Uterus (tissue), 4 donors: ENCODE measurements at places on chromosomes 6 and 20. TPM values are rescaled to one million over a fixed set of nuclear protein-coding genes. Genes with fewer than 3 reads are reported as not detected.
A peak's percentile ranks its signal among the peaks of the same experiment; 100 is the strongest.

Gene NKX2-2
- total RNA-seq = not detected

Gene FANCE
- total RNA-seq = 11.6 TPM

DNA sequence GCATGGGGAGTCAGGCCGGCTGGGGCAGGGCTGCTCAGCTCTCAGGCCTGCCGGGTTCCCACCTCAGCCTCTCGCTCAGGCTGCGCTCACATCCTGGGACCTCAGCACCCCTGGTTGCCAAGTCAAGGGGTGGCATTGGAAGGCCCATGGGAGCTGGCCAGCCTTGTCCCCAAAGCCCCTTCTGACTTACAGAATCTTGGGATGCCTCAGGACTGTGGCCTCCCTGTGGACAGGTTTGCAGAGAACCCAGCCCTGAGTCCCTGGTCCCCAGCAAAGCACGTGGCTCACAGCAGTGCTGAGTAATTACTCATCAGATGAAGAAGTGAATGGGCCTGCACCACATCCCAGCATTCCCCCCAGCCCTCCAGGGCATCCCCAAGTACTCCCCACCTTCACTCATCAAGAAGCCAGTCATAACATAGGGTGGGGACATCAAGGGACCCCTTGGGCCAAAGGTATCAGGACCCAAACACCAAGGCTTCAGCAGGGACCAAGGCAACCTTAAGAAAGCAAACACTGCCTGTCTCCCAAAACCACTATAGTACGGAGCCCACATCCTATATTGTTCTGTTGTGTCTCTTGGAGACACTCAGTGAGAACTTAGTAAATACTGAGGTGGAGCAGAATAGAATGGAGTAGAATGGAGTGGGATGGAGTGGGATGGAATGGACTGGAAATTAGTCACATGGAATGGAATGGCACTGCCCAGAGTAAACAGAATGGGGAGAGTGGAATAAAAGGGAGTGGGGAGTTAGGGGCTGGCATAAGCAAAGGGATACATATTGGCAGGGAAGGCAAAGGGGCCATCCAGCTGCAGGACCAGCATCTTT, 3.6 kb downstream of the PGC start:
- no peak overlapping the region for H3K27ac ChIP-seq
- H3K4me3 ChIP-seq = no peak overlapping the region
- no peaks in the 10 kb centered on the region for H3K27me3 ChIP-seq
- no peaks in the 10 kb centered on the region for H3K36me3 ChIP-seq

DNA sequence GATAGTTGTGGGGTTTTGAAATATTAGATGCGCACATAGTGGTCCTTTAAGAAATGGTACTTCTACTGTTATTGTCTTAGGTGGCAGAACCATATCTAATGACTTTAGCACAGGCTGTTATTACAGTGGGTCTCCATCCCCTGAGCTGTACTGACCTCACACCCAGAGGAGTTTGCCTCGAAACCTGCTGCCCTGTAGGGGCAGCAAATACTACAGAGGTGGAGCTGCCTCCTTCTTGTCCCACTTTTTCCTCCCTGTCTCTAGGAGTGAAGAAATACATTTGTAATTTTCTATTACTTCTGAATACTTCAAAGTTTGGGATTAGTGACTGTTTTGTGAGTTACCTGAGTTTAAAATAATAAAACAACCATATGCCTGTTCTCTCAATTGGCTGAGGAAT, 8.2 kb downstream of the TRIM31 start:
- H3K4me1 ChIP-seq = no peaks in the 10 kb centered on the region
- no peak for DNase-seq
- peaks cover 10% of the 10 kb centered on the region for H3K27me3 ChIP-seq

GRCh38 chr20:37202267-37202943, 23.1 kb upstream of the MROH8 start:
- H3K27ac ChIP-seq = peak overlapping the region; percentile 67
- DNase-seq = peak; percentile 59
- H3K36me3 ChIP-seq = no peaks in the 10 kb centered on the region
- no peaks in the 10 kb centered on the region for H3K27me3 ChIP-seq
